ENCODE measurements at places on chromosomes 5 and 9.

- DNase-seq: no peak
Measured at GRCh38 chr5:138726848-138727247, 26.4 kb upstream of the CTNNA1 start.

- DNase-seq: no peak
Measured at GRCh38 chr9:137245450-137246421, 4.6 kb downstream of the TUBB4B start.

GRCh38 chr9:113931140-113931539, 55.0 kb downstream of the ZNF618 start:
- no peak for DNase-seq

GRCh38 chr9:90778746-90779145, 22.9 kb upstream of the SYK start:
- no peak for DNase-seq

DNA sequence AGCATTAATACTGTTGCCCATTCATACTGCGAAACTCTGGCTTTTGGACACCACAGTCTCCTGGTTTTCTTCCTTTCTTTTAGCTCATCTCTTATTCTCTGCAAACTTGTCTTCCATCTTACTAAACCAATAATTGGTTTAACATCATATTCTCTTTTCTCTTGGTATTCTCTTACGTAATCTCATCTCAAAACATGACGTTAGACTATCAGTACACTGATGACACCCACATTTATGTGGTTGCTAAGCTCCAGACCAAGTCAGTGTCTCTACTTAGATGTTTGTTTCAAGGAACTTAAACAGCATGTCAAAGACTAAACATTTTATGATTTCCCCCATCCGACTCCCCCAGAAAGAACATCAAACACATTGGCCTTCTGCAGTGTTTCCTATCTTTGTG, 2.1 kb downstream of the PRRC1 start:
- no peak for DNase-seq

DNA sequence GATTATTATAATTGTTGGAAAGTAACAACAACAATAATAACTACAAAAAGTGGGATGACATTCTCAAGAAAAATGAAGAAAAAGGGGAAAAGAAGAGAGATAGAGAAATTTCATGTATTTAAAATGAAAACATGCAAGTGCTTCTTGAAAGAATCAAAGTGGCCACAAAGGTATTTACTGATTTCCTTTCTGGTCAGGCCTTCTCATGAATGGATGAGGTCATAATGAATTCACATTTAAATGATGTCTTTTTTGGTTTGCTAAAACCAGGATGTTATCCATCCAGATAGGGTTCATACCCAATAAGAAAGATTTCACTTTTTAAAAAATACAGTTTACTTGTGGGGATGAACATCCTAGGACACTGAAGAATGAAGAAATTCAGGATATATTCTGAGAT, 446.4 kb upstream of the PTGER4 start:
- no peak for DNase-seq

DNA sequence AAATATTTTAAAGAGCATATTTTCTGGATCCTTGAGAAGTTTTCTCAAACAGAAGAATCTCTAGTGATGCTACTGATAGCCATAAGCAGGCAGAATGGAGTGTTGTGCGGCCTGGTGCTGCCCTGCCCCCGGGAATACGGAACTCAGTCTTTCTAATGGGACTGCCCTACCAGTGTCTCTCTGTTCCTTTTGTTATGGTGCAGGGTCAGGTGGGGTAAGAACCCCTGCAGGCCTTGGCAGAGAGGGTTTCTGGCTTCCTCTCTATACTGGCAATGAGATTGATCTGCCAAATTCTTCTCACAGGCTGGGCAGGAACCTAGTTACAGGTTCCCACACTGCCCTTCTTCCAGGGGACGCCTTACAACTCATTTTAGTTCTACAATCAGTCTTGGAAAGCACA, 2.6 kb downstream of the IL5 start:
- DNase-seq: no peak

GRCh38 chr5:81212211-81212751, 20.8 kb upstream of the CKMT2 start:
- no peak for DNase-seq

Measured in stimulated activated CD4-positive, alpha-beta T cell treated with anti-CD3 and anti-CD28 coated beads, TNF-alpha, amount 100 ng/mL, for 1 hour (primary cell).